ENCODE measurements at places on chromosomes 2 and 18.

DNA sequence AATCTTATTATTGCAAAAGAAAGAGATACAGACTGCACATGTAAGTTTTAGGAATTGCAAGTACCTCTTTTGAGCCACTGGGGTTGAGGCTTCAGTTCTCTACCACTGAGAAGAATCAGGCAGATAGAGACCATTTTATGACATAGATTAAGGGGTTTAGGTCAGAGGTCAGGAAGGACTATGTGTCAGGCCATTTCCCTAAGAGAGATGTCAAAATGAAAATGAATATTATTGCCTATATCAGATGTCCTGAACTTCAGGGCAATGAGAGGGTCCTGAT, 113.7 kb downstream of the GATA6 start:
- no peak for DNase-seq

DNA sequence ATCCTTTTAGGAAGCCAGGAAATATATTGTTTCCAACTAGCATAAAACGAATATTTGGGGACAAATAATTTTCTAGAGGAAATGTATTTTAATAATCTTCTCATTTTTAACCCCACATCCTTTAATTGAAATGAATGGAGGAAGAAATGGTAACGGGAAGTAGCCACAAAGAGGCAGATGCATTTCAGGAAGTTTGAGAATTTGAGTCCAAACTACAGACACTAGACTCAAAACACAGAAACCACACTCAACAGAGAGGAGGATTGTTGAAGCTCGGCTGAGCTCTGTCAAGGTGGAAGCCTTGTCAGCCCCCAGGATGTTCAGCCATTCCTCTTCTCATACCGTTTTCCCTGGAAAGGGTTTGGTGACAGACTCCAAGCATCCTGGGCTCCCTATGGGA, 288.5 kb downstream of the NAPG start:
- DNase-seq: no peak

GRCh38 chr18:31281437-31281836, 36.5 kb upstream of the DSG1 start:
- no peak for DNase-seq

DNA sequence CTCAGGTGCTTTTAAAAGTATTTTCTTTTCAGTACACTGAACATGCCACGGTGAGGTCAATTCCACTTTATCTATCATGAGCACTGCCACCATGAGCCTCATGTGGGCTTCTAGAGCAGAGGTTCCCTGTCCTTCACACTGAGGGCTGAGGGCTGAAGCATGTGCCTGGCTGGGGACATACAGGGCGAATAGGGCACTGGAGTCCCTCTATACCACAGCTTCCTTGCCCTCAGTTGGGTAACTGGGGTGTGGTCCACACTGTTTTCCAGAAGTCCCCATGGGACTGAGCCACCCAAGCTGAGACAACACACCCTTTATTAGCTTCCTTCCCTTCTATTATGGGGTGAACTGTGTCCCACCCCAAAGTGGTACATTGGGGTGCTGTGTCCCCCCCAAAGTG, 172.2 kb upstream of the ID2 start:
- no peak for DNase-seq

- DNase-seq: no peak
Observed at GRCh38 chr2:131413148-131413747, 49.3 kb upstream of the RAB6D start.

DNA sequence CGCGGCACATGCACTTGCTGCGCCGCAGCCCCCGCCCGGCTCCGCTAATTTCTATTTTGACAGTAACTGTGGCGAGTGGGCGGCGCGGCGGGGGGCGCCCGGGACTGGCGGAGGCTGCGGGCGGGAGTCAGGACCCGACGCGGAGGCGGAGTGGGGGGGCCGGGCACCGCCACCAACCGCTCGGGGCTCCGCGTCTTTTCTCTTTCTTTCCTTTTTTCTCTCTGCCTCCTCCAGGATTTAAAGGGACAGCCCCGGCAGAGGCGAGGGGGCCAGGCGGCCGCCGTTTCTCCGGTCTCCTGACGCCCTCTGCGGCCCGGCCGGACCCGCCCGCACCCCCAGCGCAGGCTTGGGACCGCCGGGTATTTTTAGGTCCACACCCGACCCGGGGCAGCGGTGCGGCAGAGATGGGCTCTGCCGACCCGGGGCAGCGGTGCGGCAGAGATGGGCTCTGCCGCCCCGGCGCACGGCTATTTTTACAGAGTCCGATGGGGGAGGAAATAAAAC, 460 bp upstream of the ZBTB7C start:
- DNase-seq: no peak

DNA sequence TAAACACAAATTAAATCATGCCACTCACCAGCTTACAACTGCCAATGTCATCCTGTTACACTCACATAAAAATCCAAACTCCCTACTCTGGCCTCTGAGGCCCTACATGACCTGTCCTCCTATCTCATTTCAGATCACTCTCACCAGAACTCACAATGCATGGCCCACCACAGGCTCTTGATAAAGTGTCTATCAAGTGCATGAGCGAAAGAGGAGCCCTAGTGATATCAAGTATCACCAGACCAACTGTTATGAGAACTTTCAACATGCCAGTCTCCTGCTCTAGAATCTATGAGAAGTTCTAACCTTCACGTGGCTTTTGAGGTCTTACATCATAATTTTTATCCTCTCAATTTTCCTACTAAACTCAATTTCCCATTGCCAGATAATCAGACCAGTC, 76.4 kb upstream of the CD226 start:
- DNase-seq: no peak

DNA sequence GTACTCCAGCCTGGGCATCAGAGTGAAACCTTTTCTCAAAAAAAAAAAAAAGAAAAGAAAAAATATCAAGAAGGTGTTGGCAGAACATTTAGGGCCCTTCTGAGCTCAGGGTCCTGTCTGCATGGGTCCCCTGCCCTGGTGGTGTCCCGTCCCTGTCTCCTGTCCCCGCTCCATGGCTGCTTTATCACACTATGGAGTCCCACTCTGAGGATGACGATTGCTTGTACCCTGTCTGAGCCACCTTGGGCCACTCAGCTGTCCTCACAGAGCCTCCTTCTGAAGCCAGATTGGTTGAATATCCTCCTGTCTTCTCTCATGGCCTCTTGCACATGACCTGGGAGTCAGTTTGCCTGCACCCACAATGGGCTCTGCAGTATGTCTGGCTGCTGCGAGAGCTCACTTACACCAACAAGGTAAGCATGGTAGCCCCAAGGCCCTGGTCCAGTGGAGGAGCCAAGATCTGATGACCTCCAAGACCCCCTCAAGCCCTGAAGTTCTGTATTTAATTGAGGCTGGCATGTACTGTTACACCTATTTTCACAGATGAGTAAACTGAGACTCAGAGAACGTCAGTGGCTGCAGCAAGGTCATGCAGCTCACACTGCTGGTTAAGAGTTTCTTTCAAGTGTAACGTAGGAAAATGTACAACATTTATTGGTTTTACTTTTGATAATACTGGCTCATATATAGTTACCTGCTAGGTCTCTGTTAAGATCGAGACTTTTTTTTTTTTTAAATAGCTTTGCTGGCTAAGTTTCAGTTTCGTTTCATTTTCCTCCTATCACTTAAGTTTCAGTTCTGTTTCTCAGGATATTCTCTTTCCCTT, 16.9 kb upstream of the ZCCHC2 start:
- DNase-seq: no peak

DNA sequence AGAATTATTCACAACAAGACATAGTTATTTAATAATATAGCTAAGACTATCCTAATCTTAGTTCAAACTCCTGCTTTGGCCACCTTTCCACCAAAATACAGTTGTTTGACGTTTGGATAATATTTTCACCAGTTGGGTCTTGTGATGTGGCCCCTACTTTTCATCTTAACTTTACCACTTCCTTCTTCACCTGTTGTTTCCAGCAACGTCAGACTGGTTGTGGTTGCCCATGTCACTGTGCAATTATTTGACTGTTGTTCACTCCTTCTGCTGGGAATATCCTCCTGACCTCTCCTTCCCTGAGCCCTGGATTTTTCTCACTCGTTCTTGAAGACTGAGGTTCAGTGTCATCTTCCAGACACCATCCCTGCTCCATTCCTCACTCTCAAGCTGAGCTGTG, 132.2 kb upstream of the RASGRP3 start:
- no peak for DNase-seq

- no peak for DNase-seq
Observed at GRCh38 chr2:71785516-71785981, 332.2 kb downstream of the DYSF start.

- DNase-seq: no peak
Observed at GRCh38 chr2:22694300-22694699, 690.7 kb upstream of the KLHL29 start.
